ENCODE measurements at places on chromosomes 3 and 15.

DNA sequence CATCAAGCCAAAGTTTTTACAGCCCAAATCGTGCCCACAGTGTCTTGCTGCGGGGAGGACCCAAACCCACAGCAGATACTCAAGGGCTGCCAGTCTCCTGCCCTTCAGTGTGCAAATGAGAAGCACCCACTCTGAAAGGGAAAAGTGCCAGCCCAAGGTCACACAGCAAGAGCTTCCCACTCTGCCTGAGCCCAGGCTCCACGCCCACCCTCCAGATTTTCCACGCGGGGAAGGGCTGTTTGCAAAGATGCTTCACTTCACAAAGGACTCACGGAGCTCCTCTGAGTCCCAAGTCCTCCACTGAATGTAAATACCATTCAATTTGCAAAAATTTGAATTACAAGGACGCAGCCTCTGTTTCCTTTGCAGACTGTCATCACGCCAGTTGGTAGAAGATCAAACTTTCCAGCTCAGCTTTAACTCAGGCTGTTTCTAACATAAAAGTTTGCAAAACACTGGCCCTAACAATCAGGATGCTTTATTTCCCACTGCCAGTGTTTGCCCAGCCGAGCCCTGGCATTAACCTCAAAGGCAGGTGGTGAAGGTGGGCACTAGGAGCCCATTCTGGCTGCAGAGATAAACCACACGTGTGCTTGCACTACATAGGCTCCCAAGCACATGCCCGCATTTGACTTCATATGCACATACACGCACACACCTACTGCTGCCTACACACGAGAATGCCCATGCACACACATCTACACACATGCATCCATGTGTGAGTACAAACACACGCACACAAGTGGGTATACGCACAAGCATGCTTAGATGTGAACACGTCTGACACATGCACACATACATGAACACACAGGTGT is 7.6 kb downstream of the CACNA2D2 start:
- no peak for DNase-seq

- DNase-seq: no peak
Observed at GRCh38 chr3:63364910-63365309, 86.8 kb downstream of the SYNPR start.

DNA sequence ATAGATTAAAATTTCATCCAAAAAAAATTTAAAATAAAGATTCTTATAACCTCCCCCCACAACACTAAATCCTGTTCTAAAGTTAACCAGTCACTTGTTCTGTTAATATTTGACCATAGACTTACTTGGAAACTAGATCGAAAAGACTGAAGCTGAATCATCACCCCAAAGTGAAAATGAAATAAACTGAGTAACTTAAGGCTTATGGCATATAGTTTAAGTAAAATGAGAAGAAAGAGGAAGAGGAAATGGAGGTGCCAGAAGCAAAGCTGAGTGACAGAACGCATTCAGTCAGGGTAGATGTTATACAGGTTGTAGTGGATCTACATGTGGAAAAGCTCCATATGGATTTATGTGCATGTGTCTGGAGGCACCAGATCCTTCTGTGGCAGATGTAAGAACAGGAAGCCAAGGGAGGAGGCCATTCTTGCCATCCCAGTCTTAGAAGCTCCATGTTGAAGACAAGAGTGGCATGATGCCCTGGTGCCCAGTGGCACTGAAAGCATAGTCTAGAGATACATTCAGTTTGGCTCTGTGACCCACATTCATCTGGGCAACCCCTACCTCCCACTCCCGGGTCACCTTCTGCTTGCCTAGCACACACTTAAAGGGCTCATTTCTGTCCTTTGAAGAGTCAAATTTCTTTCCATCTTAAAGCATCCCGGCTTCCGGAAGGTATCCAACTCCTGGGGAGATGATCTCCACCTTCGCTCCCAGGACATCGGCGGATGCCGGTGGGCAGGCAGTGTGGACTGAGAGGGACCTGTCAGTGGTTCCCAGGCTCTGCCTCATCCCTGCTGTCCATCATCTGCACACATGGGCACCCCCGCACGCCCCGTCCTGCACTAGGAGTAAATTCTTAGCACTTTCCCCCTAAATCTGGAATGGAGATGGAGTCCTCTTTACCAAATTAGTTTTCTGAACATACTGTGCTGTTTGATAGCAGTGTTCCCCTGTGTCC is 90.8 kb downstream of the NEO1 start:
- no peak for DNase-seq

- no peak for DNase-seq
Observed at GRCh38 chr3:154081305-154081704, 39.9 kb upstream of the ARHGEF26 start.

GRCh38 chr3:76646921-76647562 is 392.9 kb upstream of the ROBO2 start:
- DNase-seq: no peak

DNA sequence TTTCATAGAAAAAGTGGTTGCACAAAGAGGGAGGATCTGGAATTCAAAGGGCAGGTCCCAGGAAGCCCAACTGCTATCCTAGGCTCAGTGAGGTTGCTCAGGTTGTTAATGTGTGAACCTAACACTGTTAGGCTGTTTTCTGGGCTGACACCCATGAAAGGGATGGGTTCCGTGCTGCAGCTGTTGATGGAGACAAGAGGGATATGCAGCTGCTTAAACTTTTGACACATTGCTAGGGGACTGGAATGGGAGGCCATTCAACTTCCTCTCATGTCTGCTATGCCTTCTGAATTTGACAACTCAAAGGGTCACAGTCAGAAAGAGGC is 198.0 kb upstream of the NR2E3 start:
- no peak for DNase-seq

DNA sequence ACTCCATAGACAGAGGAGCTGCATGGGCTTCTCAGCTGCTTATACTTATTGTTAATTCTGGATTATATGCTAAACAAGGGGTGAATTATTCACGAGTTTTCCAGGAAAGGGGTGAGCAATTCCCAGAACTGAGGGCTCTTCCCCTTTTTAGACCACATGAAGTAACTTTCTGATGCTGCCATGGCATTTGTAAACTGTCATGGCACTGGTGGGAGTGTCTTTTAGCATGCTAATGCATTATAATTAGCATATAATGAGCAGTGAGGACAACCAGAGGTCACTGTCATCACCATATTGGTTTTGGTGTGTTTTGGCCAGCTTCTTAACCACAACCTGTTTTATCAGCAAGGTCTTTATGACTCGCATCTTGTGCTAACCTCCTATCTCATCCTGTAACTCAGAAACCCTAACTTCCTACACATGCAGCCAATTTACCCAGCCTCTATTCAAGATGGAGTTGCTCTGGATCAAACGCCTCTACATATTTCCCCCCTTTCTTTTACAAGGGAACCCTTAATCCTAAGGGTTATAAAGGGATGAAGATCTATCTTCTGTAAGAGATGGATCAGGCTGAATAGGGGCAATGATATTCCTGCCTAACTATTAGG is 12.1 kb upstream of the DMXL2 start:
- DNase-seq: peak; percentile 1

- no peak for DNase-seq
Observed at GRCh38 chr3:23002151-23002550, 201.0 kb upstream of the UBE2E2 start.

DNA sequence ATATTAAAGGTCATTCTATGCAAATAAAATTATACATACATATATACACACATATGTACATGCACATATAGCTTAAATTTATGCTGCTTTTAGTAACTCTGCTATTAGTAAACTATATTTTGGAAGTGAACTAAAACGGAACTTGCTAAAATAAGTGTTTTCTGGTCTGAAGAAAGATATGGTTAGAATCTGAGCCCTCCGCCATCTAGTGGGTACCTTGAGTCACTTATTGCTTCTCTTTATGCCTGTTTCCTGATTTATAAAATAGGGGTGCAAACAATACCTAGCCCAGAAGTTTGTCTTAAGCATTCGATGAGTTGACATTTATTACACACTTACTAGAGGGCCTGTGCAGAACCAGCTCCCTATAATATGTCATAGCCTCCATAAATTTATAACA is 255.7 kb downstream of the CNTN6 start:
- DNase-seq: no peak

DNA sequence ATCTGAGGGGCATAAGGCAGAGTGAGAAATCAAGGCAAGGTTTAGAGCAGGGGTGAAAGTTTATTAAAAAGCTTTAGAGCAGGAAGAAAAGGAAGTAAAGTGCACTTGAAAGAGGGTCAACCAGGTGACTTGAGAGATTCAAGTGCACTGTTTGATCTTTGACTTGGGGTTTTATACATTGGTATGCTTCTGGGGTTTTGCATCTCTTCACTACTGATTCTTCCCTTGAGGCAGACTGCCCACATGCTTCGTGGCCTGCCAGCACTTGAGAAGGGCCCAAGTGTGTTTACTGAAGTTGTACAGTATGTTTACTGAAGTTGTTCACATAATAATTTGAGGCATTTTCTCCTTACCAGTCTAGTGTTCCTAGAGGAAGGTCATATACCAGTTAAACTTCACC is 367.0 kb upstream of the UBE2E2 start:
- DNase-seq: no peak

DNA sequence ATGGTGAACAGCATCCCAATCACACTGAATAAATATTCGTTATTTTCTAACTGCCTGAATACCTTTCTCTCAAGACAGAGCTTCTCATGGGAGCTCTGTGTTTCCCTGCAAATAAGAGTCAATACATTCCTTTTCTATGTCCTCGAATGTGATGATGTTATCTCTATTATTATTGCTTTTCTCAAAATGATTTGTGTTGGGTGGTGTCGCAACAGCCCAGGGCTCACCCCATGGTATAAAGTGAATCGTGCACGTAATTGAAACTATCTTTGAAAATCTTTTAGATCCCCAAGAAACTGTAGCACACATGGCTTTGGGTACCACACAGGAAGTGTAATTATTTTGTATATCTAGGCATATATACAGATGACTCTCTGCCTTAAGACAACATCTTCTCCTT is 190.6 kb upstream of the LRTM1 start:
- DNase-seq: no peak

DNA sequence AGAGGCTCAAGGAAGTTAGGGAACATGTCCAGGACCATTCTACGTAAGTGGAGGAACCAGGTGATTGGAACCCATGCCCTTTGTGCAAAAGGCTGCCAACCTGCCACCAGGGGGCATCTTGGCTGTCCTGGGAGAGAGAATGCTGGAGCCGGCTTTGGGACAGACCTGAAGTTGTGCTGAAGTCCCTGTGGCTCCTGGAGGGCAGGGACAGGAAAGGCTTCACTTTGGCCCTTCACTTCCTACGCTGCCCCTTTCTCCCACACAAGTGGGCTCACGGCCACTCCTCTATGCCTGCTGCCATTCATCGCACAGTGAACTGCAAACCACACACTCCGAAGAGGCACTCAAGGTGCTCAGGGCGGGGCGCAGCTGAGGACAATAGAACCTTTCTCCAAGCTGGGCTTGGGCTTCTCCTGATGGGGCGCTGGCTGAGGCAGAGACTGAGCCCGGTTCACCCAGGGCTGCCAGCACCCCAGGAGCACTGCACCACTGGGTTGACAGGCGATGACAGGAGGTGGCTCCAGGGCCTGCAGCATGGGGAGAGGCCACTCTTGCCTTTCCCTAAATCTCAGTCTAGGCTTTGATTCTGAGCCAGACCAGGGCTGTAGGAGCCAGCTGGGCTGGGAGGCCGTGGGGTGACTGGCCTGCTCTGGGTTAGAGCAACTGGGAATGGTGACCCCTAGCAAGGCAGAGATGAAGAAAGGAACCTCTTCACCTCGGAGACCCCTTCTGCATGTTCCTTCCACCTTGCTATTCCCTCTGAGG is 8.4 kb downstream of the SHF start:
- DNase-seq: no peak

DNA sequence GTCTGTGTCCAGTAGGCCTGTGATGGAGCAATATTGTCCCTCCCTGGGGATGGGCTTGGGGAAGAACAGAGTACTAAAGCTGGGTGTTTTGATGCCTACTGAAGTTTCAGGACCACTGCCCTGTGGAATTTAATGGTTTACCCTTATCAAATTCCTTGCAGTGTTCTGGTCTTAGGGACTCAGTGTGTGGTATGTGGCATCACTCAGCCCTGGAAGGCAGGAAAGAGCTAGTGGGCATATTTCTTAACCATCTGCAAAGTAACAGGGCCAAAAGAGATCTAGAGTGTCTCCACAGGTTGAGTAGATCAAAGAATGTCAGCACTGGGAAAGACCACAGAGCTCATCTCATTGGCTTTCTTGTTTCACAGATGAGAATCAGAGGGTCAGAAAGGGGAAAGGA is 11.8 kb upstream of the SCN10A start:
- DNase-seq: no peak

DNA sequence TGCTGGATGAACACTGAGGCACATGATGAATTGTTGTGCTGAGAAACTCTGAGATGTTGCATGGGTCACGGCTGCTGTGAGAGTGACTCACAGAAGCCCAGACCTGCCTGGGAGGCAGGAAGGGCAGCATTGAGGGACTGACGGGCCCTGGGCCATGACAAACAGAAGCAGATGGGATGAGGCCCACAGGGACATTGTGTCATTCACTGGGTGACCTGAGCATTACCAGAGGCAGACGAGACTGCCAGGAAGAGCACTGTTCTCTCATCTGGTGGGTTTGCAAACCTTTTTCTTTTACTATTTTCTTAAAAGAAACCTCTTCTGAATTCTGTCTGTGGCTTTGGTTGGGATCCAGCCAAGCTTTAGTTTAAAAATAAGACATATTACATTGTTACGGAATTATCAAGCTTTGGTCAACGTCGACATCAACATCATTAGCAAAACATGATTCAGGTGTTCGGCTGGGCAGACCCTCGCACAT is 67.8 kb downstream of the BDH1 start:
- peak; percentile 97 for DNase-seq

GRCh38 chr3:171809611-171809860 is 747 bp downstream of the PLD1 start:
- peak; percentile 78 for DNase-seq

DNA sequence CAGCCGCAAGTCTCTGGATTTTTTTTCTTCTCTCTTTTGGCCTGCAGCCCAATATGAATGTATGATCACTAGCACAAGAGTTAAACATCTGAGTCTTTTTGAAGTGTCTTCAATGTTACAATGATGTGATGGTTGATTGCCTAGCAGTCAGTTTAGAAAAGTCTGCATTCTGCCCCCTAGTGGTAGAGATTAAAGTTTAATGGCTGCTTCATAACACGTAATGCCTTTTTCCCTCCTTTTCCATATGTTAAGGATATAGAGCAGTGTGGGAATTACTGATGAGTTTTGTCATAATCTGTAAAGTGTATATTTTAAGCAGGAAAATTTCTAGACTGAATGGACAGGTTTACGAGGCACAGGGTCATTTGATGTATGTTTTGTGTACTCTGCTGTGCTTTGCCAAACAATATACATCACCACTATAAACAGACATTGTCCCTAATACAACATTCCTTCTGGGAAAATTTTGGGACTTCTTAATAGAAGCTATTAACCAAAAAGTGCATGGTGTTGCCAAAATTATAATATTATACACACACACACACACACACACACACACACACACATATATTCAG is 1038.5 kb upstream of the NR2F2 start:
- DNase-seq: no peak

GRCh38 chr3:178827285-178827856 is 244.2 kb downstream of the ZMAT3 start:
- no peak for DNase-seq

DNA sequence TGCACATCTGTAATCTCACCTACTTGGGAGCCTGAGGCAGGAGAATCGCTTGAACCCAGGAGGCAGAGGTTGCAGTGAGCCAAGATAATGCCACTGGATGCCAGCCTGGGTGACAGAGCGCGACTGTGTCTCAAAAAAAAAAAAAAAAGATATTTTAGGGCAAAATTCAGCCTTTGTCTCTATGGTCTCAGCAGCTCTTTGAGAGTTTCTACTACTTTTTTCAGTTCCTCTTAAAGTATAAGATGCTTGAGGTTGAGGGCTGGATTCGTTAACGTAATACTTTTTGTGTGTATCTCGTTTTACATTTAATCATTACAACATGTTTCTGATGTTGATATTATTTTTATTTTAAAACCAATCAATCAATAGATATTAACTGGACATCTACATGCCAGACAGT is 381.2 kb upstream of the TBL1XR1 start:
- no peak for DNase-seq
